GM23248 (cell line): ENCODE measurements at places on chromosomes 3 and 15. TPM values are rescaled to one million over a fixed set of nuclear protein-coding genes. Genes with fewer than 3 reads are reported as not detected.

Gene ACOX2
- 7.5 and 9.7 TPM in 2 replicates for total RNA-seq

DNA sequence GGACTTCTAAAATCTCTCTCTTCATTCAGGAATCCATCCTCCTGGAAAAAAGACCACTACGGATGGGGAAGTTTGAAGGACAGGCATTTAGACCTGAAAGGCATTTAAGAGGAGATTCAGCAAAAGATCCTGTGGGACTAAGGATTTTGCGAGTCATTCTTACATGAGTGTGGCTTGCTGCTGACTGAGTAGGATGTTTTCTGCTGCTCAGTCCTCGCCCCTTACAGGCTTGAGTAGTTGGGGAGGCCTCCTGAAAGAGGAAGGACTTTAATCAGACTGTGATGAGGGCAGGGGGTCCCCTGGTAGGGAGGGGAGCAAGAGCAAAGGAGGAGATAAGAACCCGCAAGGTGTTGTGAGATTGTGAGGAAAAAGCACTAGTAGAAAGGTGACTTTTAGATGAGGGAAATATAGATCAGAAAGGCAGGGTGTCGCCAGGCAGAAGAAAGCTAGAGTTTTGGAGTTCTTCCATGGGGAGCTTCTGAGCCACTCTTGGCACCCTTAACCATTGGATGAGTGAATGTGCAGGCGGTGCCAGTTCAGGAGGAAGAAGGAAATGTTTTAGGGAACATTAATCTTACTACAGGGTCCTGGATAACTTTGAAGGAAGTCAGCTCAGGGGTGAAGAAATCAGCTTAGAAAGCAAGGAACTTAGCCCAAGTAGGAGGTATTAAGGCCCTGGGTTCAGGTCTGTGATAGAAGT is 171.1 kb downstream of the RORA start:
- DNase-seq: peak; percentile 69

Gene MME
- total RNA-seq: 204 and 302 TPM in 2 replicates

GRCh38 chr3:11643605-11644087 is at the start of gene VGLL4:
Gene VGLL4 (minus strand): TSS chr3:11643915. CDS start chr3:11643518, 397 bp downstream.
- DNase-seq: peak; percentile 95

DNA sequence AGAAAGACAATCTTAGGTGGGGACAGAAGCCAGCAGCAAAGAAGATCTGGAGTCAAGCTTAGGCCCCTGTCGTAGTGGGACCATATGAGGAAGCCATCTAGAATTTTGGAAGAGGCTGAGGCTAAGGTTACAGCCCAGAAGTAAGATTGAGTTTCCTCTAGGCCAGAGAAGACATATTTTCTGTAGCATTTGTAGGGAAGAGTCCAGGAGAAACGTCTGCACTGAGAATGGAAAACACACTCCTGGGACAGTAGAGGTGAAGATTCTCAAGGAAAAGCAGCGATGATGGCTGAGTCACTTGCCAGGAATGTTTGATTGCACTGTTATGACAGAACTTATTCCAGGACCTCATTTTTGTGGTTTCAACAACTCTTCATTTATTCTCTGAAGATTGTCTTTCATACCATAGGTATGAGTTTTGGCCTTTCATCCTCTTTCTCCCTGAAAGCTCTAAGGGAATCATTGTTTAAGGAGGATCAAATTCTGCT is 107.2 kb downstream of the GTPBP8 start:
- peak; percentile 81 for DNase-seq

DNA sequence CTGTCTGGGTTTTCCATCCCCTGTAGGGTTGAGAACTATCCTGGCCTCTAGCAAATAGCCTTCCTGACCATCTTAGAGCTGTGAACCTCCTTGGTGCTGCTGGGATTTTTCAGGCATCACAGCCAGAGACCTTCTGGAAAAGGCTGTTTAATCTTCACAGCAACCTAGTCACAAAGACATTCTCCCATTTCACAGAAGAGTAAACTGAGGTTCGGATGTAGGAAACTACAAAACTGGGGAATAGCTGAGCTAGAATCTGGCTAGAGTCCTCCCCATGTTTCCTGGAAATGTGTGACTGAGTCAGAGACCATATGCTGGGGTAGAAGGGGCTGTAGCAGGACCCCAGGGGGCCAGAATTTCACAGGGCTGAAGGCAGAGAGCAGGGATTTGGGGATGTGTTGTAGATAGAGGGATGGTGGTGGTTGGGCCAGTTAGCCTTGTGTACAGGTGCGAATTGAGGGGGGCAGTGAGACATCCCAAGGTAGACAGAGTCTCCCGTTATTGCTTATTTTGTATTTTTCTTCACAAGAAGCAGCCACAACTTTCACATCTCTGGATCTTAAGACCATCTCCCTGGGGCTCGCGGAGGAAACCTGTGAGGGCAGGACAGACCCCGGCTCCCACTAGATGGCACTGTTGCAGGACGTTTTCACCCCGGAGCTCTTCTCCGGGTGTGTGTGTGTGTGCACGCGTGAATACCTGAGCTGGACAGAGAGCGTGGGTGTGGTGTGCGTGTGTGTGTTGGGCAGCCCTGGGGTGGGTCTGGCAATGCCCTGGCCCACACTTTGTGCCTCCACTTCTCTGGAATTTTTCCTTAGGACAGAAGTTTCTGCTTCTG is 66.9 kb upstream of the PRR23C start:
- peak; percentile 76 for DNase-seq

GRCh38 chr3:111734652-111735051 is 124.4 kb upstream of the PHLDB2 start:
- no peak for DNase-seq

DNA sequence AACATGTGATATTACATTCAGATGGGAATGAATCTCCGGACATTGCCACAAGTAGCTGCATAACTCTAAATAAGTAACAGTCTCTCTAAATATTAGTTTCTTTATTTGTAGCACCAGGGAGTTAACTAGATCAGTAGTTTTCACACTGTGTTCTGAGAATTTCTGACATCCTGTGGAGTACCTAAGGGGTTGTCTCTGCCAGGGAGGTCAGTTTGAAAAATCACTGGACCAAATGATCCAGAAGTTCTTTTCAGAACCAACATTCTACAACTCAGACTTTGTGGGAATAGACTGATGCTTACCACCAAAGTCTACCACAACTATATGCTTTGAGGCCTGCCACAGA is 9.0 kb upstream of the ILDR1 start:
- DNase-seq: no peak

Gene GP5
- total RNA-seq: 0.11 TPM in 1 of 2 replicates, not detected in the other
